NCI-H345 (cell line): ENCODE measurements at places on chromosomes 4 and X.

DNA sequence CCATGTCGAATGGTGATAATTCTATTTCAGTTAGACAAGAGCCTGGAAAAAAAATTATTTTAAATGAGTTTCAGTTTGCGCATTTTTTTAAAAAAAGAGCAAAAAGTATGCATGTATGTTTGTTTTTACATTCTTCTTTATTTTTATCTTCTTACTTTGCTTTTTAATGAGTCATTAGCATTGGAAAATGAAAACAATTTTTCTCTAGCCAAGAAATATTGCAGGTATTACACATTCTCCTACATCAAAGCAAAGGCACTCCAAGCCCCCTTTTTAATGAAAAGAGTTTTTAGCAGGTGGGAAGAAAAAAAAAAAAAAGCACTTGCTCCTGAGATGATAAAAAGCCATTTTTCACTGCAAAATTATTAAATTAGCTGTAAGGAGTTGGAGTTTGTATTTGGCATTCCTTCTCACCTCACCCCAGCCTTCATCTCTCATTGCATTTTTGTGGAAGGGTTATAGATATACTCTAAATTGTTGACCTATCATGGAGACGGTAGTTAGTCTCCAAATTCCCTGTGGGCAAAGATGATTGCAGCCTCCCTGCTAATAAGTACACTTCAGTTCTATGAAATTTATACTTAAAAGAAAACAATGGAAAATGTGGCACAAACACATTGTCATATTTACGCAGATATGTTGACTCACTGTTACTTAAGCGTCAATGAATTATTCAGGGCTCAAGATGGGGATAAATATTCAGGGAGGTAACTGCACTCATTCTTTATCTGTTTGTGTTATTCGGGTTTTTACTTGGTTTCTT lies 43.8 kb downstream of the PALLD start:
- no peak for DNase-seq

- DNase-seq: no peak
Measured at GRCh38 chr4:179415037-179415846, 1973.0 kb upstream of the AGA start.

- no peak for DNase-seq
Measured at GRCh38 chr4:167233685-167234315, 494 bp downstream of the SPOCK3 start.

DNA sequence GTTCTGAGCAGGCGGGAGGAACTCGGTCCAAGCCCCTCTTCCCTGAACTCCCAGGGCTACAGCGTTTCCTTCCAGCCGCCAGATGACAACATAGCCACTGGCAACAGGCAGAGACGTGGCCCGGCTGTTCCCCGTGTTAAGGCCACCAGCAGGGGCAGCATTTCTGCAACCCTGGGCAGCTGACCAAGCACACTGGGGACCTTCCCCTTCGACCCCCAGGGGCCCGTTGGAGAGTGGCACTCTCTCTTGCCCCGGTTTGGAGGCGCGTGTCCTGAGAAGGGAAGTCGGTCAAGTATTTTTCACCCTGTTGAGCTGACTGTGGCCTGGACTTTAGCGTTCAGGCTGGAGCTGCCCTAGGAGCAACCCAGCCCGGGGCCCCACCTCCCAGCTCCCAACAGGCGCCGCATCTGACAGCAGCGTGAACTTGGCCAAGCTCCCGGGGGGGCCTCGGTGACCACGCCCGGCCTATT lies 37.6 kb downstream of the ZBTB49 start:
- DNase-seq: no peak
